ENCODE measurements at places on chromosomes 16 and 17. TPM values are rescaled to one million over a fixed set of nuclear protein-coding genes. Genes with fewer than 3 reads are reported as not detected.

The CA4 gene
- not detected for total RNA-seq

The ENPP7 gene
- not detected for total RNA-seq

The NOG gene
- 2.0 TPM for total RNA-seq

The KRTAP4-1 gene
- not detected for total RNA-seq

The SNX20 gene
- total RNA-seq, result not detected

The PPP4C gene
- 137 TPM for total RNA-seq

The LGALS9B gene
- total RNA-seq, result not detected

The STXBP4 gene
- total RNA-seq, result 10.5 TPM

The TBC1D3E gene
- not detected for total RNA-seq

The TPSG1 gene
- not detected for total RNA-seq

Measured in smooth muscle cell of the pulmonary artery (primary cell).